ENCODE measurements at places on chromosomes 2 and 18.

DNA sequence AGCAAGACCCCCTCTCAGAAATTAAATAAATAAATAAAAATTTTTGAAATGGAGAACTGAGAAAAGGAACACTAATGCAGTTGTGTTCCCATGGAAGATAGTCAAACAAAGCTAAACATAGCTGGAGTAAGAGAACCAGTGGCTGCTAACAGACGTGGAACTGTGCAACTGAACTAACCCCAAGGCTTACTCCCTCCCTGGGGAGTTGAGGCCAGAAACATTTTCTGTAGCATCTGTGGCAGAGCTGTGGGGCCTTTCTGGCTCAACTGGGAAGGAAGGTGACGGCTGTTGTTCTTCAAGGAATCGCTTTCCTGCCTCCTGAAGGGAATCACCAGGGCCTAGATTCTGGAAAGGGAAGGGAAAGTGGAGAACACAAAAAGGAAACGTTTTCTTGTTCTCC, 53.9 kb upstream of the B3GNT2 start:
- DNase-seq: no peak

DNA sequence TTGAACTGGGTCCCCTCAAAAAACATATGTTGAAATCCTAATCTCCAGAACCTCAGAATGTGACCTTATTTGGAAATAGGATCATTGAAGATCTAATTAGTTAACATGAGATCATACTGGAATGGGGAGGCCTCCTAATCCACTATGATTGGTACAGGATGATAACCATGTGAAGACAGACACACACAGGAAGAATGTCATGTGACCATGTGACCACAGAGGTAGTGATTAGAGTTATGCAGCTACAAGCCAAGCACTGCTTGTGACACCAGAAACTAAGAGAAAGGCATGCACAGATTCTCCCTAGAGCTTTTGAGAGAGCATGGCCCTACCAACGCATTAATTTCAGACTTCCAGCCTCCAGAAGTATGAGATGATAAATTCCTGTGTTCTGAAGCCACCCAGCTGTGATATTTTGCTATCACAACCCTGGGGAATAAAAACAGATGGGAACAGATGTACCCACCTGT, 47.0 kb upstream of the TGIF1 start:
- DNase-seq: no peak

DNA sequence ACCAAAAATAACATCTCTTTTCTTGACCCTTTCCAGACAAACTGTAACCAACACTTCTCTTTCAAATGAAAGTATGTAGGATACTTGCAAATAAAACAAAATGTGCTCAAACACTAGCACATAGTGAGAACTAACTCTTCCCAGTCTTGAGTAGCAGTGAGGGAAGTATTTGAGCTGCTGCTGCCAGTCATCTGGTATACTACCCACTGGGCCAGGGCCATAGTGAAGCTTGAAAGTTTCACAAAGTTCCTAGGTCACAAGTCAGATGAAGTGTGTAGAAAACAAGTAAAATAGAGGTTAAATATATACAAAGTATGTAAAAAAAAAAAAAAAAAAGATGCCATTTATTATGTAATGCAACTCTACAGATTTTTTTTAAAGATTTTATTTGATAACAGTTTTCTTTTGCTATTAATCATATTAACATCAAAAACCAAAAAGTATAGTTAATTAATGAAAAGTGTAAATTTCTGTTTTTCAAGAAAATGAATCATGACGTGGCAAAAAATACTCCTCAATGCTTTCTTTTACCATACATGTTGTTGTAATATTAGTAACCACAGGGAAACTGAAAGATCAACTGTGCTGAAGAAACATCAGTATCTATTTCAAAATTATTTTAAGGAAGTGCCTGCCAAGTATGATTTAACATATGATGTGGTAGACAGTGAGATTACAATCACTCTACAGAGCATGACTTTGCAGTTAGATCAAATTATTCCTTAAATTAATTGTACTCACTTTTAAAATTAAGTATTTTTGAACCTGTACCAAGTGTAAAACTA, 21.6 kb upstream of the TRIB2 start:
- DNase-seq: no peak

GRCh38 chr2:159064446-159065301, 96.2 kb downstream of the TANC1 start:
- DNase-seq: no peak

GRCh38 chr2:106143495-106144215, 50.4 kb downstream of the UXS1 start:
- DNase-seq: no peak

DNA sequence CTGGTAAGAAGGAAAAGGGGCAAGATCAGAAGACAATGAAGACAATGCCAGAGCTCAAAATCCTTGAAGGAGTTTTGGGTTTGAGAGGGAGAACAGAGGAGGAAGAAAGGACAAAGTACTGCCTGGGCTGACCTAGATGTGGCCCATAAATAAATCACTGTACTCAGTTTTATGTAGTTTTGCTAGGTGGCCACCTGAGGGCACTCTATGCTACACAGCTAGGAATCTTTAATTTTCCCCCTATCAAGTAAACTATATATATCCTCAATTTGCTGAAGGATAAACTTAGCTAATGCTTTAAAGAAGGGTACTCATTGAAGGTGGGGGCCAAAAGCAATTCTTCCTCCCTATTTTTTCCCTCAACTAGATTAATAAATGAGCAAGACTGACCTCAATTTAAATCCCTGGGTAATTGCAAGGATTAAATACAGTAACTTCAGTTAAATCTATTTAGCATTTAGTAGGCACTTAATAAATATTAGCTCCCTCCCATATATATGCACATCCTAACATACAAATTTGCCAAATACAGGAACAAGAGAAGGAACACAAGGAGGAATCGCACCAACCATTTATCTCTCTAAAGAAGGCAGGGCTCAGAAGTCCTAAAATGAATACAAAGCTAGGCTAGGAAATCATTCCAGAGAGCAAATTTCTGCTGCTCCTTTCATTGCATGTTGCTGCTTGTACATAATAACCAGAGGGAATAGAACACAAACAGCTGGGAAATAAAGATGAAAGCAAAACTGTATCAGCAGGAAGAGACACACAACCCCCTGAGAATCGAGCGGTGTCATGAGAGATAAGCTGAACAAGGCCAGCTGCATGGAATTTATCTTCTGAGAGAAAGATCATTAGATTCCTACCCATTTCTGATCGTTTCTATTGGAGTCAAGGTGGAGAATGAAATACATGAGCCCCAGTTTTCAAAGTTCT, 540.1 kb downstream of the NRXN1 start:
- DNase-seq: no peak

GRCh38 chr18:56115071-56116015, 523.0 kb downstream of the TXNL1 start:
- DNase-seq: no peak

DNA sequence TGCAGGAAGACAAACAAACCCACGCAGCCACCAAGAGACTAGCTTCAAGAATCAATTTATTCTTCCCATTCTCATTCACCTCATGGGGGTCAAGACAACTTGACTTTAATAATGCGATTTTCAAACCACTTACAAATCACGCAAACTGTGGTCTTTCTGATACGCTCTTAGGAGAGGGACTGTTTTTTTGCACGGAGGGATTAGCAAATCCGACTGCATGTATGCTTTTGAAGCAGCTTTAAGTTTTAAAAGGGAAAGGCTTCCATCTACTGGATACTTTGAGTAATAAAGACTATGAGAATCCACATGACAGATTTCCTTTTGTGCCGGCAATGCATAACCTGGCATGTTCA, 322.9 kb upstream of the KCNJ3 start:
- no peak for DNase-seq

GRCh38 chr2:88560619-88561307, 66.5 kb downstream of the EIF2AK3 start:
- no peak for DNase-seq

DNA sequence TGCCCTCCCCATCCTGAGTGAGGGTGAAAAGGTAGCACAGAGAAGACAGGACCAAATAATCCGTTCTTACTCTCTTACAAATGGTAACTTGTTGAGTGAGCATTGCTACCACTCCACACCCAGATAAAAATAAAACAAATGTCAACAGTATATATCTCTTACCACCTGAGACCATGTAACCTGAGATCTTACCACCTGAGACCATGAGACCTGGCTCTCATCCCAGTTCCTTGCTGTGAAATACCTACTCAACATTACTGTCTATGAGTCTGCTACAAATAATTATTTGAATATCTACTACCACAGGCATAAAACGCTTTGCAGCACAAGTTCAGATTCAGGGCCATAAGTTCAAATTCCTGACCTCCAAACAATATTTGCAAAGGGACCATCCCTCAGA, 234.7 kb downstream of the C1D start:
- no peak for DNase-seq

DNA sequence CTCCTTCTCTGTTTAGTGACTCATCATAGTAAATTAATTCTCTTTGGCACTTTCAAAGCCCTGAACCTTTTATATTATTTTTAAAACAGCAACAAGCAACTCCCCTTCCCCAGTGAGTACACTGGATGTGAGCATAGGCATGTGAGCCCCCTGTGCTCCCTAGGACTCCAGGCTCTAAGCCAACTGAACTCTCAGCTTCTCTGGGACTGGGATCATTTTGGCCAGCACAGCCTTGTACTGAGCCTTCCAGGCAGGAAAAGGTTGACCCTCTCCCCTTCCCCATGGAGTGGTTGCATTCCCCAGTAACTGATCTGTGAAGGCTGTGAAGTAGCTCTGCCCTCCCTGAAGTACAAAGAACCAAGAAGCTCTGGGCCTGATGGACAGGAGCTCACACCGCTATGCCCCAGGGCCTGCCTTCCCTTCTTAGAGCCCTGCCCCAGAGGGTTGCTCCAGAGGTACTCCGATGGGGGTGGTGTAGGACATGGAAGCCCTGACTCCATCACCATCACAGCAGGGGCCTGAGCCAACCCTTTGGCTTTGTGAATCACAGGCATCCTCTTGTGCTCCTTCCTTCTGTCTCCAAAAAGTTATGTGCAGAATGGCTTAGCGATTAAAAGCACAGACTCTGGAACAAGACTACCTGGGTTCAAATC, 57.8 kb downstream of the ADD2 start:
- no peak for DNase-seq

GRCh38 chr2:134458950-134459349, 205.1 kb downstream of the MGAT5 start:
- DNase-seq: no peak

GRCh38 chr2:43415592-43415991, 180.2 kb downstream of the THADA start:
- DNase-seq: no peak

GRCh38 chr2:19881221-19881907, 20.4 kb downstream of the TTC32 start:
- no peak for DNase-seq

GRCh38 chr2:7057865-7058400, 140.7 kb downstream of the RNF144A start:
- DNase-seq: no peak

DNA sequence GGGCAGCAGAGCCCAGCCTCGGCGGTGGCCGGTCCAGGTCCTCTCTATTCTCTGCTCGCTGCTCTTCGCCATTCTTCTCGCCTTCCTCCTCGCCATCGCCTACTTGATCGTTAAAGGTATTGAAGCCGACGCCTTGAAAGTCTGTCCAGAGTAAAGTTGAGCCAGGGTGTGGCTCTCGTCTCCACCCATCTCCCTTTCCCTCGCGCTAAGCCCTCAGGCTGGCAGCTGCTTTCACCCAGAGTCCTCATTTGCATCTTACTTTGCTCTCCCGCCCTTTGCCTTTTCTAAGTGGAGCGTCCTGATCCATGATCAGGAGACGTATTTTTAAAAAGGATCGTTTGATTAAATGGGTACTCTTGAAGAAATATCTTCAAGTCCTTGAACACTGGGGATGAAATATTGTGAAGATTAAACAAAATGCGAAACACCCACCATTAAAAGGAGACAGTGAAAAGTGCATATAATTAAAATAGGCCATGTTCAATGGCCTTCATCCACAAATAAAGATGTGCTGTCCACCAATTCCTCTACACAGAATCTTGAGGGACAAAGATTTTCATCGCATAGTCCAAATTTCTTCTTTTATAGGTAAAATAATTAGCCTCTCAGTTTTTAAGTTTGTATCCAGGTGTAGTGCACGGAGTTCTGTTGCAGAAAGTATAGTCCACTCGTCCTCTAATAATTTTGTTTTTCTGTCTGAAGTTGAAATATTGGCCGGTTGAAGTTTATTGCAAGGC, 657 bp downstream of the ARL6IP6 start:
- DNase-seq: no peak

DNA sequence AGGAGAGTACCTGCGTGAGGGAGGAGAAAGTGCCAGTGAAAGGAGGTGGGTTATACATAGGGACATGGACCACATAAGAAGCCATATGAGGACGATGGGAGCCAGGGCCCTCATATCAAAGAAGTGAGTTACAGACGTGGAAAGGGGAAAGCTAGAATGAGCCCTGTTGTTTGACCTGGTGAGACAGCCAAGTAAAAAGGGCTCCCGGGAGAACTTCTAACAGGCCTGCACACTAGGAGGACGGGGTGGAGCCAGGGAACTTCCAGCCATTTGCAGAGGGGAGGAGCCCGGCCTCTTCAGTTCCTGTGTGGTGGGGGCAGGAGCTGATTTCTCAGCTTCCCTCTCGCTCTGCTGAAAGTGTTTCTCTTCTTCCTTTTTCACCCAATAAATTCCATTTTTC, 84.1 kb upstream of the SLC66A3 start:
- DNase-seq: no peak

DNA sequence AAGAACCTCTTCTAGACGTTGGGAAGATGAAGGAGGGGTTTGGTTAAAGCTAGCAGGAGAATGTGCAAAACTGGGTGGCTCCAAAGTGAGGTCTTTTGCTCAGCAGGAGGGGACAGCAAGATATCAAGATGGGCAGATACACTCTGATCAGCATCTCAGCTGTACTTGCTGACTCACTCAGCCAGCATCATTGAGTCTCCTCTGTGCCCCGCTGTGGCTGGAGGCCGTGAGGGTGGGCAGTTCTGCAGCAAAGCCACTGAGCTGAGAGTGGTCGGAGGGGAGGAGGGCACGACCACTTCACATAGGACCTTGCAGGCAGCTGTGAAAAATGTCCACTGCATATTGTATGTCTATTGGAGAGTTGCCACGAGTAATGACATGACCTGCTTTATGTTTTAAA, 152.0 kb downstream of the CAPN13 start:
- DNase-seq: no peak

- DNase-seq: no peak
Measured at GRCh38 chr18:45325778-45326177, 289.5 kb upstream of the SLC14A2 start.

GRCh38 chr18:25244924-25245698, 106.9 kb downstream of the ZNF521 start:
- DNase-seq: no peak

DNA sequence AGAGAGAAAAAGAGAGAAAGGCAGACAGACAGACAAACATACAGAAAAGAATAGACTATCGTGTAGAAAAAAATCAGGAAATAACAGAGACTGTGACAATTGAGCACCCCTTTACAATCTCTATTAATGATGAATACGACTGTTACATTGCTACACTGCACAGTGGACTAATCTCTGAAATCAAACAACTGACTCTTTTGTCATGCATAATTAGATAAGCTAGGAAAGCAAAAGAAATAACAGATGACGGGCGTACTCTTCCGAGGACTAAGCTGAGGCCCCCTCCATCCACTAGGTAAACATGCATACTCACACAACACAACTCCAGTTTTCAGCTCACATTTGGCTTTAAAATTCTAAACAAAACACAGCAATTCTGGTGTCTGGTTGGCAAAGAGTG, 267.0 kb downstream of the NOL4 start:
- DNase-seq: no peak

- DNase-seq: no peak
Measured at GRCh38 chr2:91442246-91442905, 2750.9 kb downstream of the RPIA start.

Data from cortex of kidney (tissue), 1 donor.